ENCODE measurements at places on chromosomes 5 and 9. TPM values are rescaled to one million over a fixed set of nuclear protein-coding genes. Genes with fewer than 3 reads are reported as not detected.
A peak's percentile ranks its signal among the peaks of the same experiment; 100 is the strongest.

- H3K27ac ChIP-seq = no peak overlapping the region
- H3K4me1 ChIP-seq = peaks cover 18% of the 10 kb centered on the region
- no peaks in the 10 kb centered on the region for H3K36me3 ChIP-seq
- DNase-seq = no peak
- H3K4me3 ChIP-seq = no peak overlapping the region
These were observed 140.2 kb downstream of the PAX5 start for GRCh38 chr9:36893911-36894310.

DNA sequence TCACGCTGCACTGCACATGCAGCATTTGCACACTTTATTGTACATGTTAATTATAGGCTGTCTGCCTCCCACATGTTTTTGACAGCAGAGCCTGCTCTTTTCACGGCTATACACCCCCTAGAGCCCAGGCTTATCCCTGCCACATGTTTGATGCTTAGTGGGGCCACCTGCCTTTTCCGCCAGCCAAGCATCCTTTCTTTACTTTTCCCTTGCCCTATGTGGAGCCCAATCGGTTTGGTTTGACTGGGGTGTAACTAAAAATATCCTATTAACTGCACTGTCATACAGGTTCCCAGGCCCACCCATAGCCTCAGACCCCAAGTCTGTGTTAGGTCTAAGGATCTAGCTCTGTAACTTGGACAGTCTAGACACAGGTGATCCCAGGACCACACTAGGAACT lies 18.9 kb upstream of the S1PR3 start:
- no peak overlapping the region for H3K4me3 ChIP-seq
- no peak overlapping the region for H3K27ac ChIP-seq
- H3K36me3 ChIP-seq = no peaks in the 10 kb centered on the region
- H3K27me3 ChIP-seq = no peaks in the 10 kb centered on the region

GRCh38 chr5:132873119-132873929 lies at the start of gene LEAP2:
Gene LEAP2 (plus strand): TSS chr5:132873668. CDS start chr5:132873695, 27 bp downstream.
- no peak within 1 kb of the TSS for H3K27ac ChIP-seq
- peaks cover 22% of the 10 kb centered on the region for H3K36me3 ChIP-seq
- H3K4me3 ChIP-seq = no peak within 1 kb of the TSS
- DNase-seq = no peak
- H3K4me1 ChIP-seq = no peaks in the 10 kb centered on the region

DNA sequence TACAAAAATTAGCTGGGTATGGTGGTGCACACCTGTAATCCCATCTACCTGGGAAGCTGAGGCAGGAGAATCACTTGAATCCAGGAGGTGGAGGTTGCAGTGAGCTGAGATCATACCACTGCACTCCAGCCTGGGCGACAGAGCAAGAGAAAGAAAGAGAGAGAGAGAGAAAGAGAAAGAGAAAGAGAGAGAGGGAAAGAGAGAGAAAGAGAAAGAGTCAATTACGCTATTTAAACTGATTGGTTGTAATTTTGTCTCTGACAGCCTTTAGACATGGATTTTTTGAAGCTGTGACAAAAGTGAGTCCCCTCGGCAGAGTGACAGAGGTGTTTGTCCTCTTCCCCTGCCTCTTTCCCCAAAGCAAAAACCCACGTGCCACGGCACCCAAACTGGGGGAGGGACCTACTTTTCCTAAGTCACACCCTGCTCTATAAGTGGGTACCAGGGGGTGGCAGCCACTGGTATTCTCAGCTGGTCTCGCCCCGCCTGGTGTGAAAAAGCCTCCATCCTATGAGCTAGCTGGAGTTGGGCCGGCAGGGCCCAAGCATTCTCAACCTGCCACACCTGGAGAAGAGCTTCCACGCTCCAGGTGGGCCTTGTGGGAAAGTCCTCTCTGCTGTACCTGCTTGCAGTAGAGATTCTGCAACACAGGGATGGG lies 3.4 kb upstream of the CFAP157 start:
- DNase-seq = no peak
- H3K4me1 ChIP-seq = peaks cover 13% of the 10 kb centered on the region
- H3K36me3 ChIP-seq = no peaks in the 10 kb centered on the region
- H3K27ac ChIP-seq = no peak overlapping the region

DNA sequence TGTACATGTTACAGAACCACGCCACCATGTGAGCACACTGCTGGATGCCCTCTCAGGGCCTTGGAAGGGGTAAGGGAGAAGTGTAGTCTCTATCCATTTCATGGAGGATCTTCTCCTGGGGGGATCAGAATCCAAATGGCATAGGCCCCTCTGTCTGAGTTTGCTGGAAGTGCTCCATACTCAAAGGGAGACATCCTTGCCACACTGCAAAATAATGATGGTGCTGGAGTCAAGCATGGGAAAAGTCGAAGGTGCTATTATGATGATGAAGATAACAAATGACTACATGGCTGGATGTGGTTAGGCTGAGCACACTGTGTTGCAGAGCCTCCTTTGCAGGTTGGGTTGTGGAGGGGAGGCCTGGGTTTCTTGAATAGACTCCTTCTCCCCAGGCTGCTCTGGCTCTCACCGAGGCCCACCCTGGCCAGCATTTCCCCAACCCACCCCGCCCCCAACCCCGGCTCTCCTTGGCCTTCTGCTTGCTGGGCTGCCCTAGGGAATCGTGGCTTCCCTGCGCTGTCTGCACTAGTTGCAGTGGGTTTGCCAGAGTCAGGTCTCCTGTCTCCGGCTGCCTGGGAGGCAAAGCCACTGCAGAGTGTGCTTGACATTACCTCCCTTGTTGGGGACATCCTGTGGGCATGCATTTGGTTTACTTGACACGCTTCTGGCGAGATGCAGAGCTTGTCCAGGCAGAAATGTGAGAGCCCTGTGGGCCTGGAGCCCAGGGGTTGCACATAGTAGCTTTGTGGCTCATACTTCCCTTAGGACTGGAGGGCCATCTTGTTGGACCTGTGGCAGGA lies 3.0 kb downstream of the MVB12B start:
- no peak overlapping the region for H3K4me3 ChIP-seq
- H3K27me3 ChIP-seq = peaks cover 14% of the 10 kb centered on the region
- H3K36me3 ChIP-seq = no peaks in the 10 kb centered on the region

The UBQLN1 gene
- 105 TPM for total RNA-seq

DNA sequence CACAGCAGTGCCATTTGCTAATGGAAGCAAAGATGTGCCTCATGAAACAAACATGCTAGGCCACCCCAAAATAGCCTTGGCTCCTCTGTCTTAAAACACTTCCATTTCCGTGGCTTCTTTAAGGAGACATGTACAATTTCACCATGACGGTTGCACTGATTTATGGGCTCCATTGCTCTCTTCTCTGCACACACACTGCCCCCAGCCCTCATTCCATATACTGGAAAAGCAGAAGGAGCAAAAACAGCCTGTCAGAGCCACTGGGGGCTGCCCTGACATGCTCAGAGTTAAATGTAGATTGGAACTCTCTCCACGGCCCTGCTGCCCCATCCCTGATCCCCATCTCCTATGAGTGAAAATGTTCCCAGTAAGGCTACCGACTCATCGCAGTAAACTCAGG lies 114.8 kb downstream of the ROR2 start:
- H3K27me3 ChIP-seq = no peaks in the 10 kb centered on the region
- no peak overlapping the region for H3K4me3 ChIP-seq
- H3K27ac ChIP-seq = no peak overlapping the region
- peaks cover 36% of the 10 kb centered on the region for H3K4me1 ChIP-seq
- DNase-seq = no peak

The EQTN gene
- 1.4 TPM for total RNA-seq

The IFNA21 gene
- not detected for total RNA-seq

The SMIM27 gene
- 14.5 TPM for total RNA-seq

GRCh38 chr5:178363501-178364325 lies 131.1 kb upstream of the PHYKPL start:
- no peaks in the 10 kb centered on the region for H3K36me3 ChIP-seq
- no peak overlapping the region for H3K4me3 ChIP-seq
- 0 out of 2 replicates have a peak overlapping the region, but pooled peaks have one; percentile 14 for H3K27ac ChIP-seq
- peaks cover 22% of the 10 kb centered on the region for H3K4me1 ChIP-seq

The STK32A gene
- total RNA-seq = 3.0 TPM

The ADGRD2 gene
- 1.6 TPM for total RNA-seq

The PAPPA gene
- 0.34 TPM for total RNA-seq

GRCh38 chr9:134912126-134912840 lies 5.4 kb downstream of the FCN1 start:
- H3K27me3 ChIP-seq = no peaks in the 10 kb centered on the region
- DNase-seq = no peak
- no peak overlapping the region for H3K4me3 ChIP-seq
- H3K36me3 ChIP-seq = no peaks in the 10 kb centered on the region
- H3K4me1 ChIP-seq = no peaks in the 10 kb centered on the region

DNA sequence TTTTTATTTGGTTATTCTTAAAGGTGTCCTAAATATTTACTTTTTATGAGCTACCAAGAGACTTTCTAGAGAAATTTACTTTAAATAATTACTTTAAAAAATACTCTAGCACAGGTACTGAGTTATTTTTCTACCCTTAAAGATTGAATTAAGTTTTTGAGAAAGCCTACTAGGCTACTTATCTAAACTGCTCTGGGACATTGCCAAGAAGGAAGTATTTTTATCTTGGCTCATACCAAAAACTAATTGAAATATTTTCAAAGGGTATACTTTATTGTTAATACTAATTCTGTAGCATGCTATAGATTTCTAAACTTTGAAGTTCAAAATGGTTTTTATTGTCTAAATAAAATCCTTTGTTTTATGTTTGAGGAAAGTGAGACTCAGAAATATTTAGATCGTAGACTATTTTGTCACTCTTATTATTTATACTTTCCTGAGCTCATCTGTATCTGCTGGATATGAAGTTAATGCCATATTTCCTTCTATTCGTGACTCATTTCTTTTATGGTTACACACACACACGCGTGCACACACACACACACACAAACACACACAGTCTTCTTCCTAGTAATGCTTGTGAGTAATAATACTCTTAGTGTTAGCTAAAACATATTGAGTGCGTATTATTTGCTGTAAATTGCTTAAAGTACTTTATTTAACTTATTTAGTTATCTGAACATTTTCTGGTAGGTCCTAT lies 89.5 kb downstream of the MAN2A1 start:
- DNase-seq = no peak
- no peaks in the 10 kb centered on the region for H3K4me1 ChIP-seq
- peaks cover 20% of the 10 kb centered on the region for H3K36me3 ChIP-seq
- no peak overlapping the region for H3K4me3 ChIP-seq
- H3K27ac ChIP-seq = no peak overlapping the region
- H3K27me3 ChIP-seq = no peaks in the 10 kb centered on the region

DNA sequence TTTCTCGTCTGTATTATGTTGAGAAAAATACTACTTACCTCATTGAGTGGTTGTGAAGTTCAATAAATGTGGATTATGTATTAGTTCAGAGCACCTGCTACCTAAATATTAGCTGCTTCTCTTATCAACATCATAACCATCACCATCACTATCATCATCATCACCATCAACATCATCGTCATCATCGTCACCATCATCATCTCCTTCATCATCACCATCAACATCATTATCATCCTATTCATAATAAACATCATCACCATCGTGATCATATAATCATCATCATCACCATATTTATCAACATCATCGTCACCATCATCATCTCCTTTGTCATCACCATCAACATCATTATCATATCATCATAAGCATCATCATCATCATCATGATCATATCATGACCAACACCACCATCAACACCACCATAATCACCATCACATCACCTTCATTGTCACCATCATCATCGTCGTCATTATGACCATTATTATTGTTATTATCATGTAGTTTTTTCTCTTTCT lies 181.0 kb upstream of the ADCY2 start:
- no peaks in the 10 kb centered on the region for H3K4me1 ChIP-seq
- H3K36me3 ChIP-seq = no peaks in the 10 kb centered on the region
- H3K4me3 ChIP-seq = no peak overlapping the region
- no peak for DNase-seq
- no peak overlapping the region for H3K27ac ChIP-seq

DNA sequence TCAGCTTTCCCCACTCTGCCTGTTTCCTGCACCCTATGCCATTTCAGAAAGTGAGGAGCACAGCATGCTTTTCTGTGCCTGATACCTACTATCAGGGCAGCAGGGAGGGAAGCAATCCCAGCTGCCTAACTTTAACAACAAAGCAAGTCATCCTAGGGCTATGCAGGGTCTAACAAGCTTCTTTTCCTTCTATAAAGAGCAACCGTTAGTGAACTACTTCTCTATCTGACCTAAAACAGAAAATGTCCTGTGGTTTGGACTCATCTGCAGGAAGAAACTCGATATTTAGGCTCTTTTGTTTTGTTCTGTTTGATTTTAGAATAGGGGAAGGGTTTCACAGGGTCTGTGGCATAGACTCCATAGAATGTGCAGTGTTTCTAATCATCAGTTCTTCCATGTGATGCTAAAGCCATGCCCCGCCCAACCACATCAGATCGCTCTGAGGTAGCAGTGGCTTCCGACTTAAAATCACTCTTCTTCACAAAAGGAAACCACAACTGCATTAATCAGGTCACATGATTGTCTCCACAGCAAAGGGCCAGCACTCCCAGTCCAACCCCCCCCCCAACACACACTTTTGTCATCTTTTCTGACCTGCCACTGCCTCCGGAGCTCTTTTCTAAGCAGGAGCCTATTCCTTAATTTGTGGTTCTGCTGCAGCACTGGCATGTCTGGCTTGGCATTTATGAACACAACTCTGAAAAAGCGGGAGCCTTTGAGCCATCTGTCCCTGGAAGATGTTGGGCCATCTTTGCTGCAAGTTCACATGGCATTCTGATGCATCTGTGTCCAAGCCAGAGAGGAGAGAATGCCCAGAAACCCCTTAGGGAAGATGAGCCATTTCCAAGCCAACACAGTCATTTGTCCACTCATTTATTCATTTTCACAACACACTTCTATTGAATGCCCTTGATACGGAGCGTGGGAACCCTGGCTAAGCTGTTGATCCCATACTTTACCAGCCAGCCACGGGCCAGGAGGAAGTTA lies 71.6 kb downstream of the CFAP90 start:
- no peak for DNase-seq
- H3K27ac ChIP-seq = peak overlapping the region; percentile 25
- peaks cover 61% of the 10 kb centered on the region for H3K36me3 ChIP-seq
- H3K4me3 ChIP-seq = no peak overlapping the region
- no peaks in the 10 kb centered on the region for H3K27me3 ChIP-seq

DNA sequence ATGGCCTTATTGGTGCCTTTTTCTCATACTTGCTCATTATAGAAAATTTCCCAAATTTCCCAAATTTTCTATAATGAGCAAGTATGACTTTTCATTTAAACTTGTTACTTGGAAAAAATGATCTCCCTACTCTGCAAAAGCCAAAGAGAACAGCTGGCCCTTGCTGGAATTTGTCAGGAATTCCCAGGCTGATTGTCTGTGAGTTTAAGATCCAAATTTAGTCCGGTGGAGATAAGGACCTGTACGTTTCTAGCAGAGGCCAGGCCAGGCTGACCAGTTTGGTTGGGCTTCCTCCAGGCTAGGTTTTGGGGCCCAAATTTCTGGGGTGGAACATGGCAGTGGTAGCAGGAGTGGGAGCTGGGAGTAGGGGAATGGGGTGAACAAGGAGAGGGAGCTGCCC lies 51.9 kb downstream of the NEURL1B start:
- H3K4me1 ChIP-seq = peaks cover 24% of the 10 kb centered on the region
- H3K27ac ChIP-seq = 0 out of 2 replicates have a peak overlapping the region, but pooled peaks have one; percentile 17
- no peak overlapping the region for H3K4me3 ChIP-seq
- no peaks in the 10 kb centered on the region for H3K36me3 ChIP-seq
